Aorta (tissue), 5 donors: ENCODE measurements at places on chromosomes 1 and 21. TPM values are rescaled to one million over a fixed set of nuclear protein-coding genes. Genes with fewer than 3 reads are reported as not detected.

- DNase-seq: no peak
These were observed 51.4 kb upstream of the LRIG2 start for GRCh38 chr1:113021430-113022085.

DNA sequence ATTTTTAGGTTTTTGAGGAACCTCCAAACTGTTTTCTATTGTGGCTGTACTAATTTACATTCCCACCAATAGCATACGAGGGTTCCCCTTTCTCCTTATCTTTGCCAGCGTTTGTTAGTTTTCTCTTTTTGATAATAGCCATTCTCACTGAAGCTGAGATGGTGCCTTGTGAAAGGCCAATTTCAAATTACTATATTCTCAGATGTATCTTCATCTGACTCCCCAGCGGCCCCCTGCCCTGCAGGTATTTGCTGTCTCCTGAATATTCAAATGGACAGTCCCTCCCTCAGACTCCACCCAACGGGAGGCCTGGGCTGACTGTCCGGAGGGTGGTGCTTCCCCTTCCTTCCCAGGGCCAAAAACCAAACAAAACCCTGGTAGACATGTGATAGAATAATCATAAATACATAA, 33.5 kb upstream of the TARBP1 start:
- DNase-seq: no peak

DNA sequence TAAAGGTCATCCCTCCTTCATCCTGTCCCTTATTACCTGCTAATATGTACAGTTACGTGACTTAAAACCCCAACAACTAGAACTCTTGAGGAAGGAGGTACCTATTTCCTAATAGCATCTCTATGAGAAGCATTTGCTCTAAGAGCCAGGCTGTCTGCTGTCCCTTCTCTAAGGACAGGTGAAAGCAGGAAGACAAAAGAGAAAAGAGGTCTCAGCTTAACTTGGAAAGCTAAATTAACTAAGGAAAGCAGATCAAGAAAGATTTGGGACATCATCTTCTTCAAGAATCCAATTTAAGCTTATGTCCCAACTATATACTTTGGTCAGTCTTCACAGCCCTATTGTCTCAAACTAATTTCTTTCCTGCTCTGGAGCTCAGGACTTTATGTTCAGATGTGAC, 2.9 kb downstream of the EGLN1 start:
- DNase-seq: no peak

DNA sequence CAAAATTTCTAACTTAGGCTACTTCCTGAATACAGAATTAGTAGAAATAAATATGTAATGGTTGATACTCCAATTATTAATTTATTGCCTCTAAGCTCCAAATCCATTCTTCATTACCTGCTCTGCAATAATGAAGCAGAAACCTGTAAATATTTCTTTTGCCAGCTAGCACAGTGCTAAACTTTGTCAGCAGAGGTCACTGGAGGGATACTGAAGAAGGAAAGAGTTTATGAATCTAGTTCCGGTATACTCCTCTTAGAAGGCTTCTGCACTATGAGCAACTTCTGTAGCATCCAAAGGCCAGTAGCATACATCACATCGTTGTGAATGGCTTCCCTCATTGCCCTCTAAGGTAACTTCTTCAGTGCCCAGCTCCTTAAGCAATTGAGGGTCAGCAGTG, 81.0 kb upstream of the LHX8 start:
- no peak for DNase-seq

Gene TRIM67
- polyA plus RNA-seq: under 0.01 TPM

- DNase-seq: no peak
These were observed 279.9 kb upstream of the RUNX1 start for GRCh38 chr21:35328856-35329455.
